T follicular helper cell (primary cell): ENCODE measurements at places on chromosomes 1 and 21.

DNA sequence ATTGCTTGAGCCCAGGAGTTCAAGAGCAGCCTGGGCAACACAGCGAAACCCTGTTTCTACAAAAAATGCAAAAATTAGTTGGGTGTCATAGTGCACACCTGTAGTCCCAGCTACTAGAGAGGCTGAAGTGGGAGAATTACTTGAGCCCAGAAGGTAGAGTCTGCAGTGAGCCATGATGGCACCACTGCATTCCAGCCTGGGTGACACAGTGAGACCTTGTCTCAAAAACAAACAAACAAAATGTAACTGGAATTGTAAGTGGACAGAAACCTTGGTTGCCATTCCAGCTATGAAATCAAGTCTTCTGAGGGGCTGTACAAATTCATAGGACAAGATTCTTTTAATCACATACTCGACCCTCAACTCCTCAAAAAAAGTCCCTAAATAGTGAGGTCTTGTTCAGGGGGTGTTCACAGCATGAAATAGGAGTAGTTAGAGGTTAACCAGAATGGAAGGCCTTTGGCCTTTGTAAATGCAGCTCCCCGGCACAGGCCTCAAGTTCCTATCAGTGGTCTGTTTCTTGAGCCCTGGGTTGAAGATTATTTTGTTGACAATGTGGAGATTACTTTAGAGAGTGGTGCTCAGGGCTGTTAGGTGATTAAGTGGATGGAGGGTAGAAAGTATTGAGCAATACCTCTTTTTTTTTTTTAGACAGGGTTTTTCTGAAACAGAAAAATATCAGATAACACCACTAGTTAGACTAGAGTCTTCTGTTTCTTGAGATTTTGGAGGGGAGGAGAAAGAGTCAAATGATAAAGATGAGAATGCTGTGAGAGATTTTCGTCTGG lies 138.7 kb upstream of the ZNF648 start:
- DNase-seq = no peak

GRCh38 chr1:171817511-171818265 lies 23.6 kb upstream of the DNM3 start:
- DNase-seq = no peak

DNA sequence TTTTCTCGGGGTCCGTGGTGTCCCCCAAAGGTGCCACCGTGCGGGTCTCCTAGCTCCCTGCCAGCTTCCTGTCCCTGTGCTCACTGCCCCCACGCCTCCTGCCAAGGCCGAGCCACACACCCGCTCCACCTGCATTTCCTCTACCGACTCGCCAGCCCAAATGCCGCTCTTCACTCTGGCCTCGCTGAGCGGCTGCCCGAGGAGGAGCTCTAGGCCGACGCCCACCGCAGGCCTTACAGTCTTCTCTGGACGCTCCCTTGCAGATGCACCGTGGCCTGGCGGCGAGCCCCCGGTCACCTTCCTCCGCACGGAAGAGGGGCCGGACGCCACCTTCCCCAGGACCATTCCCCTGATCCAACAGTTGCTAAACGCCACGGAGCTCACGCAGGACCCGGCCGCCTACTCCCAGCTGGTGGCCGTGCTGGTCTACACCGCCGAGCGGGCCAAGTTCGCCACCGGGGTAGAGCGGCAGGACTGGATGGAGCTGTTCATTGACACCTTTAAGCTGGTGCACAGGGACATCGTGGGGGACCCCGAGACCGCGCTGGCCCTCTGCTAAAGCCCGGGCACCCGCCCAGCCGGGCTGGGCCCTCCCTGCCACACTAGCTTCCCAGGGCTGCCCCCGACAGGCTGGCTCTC lies 26.3 kb downstream of the FTCD start:
- no peak for DNase-seq

GRCh38 chr1:45498279-45498678 lies 1.6 kb downstream of the CCDC163 start:
- no peak for DNase-seq

DNA sequence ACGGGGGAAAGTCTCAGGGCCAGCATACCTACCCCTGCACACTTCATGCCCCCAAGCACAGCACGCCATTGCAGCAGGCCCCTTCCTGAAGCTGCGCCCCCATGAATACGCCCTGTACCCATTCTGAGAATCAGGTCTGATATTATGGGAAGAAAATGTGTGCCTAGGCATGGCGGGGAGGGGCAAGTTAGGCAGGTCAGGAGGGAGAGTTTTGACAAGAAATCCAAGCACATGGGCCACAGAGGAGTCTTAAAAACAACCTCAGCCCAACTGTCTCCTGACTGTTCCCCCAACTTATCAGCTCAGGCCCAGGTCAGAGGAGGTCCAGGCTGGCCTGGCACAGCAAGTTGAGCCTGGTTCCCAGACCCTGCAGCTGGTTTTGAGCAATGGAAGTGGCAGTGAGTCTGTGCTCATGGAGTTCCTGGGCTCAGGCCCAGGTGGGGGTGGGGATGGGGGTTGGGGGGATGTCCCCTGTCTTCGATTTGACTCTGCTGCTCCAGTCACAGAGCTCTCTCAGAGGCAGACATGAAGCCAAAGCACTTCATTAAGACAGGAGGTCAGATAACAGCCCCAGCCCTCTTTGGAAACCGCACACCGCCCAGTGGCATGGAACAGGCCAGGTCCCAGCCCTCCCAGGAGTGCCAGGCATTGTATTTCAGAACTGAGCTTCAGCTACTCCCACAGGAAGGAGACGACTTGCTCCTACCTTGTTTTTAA lies 20.6 kb upstream of the BCAR3 start:
- DNase-seq = no peak

DNA sequence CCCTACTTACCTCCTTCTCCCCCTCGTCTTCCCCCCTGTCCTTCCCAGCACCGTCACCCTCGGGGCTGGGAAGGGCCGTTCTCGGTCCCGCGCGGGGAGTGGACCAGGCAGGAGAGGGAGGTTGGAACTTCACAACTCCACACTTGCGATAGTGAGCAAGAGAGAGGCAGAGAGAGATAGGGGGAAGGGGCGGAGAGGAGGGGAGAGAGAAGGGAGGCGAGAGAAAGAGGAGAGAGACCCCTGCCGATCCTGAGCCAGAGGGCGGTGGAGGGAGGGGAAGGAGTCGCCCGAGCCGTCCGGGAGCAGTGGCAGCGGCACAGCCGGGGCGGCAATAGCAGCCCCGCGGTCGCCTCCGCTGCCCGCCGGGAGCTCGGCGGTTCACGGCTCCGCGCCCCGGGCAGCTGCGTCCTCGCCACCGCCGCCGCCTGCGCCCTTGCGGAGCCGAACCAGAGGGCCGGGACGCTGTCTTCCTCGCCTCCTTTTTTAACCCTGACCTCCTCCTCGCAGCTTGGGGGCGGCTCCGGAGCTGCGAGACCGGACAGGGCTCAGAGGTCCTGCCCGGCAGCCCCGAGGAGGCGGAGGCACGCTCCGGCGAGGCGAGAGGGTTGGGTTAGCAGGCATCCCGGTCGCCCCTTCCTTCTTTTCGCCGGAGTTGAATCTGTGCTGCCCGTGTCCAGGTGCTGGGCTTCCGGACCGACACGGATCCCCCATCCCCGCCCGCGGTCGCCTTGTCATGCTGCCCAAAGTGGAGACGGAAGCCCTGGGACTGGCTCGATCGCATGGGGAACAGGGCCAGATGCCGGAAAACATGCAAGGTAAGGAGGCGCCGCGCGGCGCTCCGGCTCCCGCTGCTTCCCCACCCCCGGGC lies 11.7 kb downstream of the NR5A2 start:
- no peak for DNase-seq

DNA sequence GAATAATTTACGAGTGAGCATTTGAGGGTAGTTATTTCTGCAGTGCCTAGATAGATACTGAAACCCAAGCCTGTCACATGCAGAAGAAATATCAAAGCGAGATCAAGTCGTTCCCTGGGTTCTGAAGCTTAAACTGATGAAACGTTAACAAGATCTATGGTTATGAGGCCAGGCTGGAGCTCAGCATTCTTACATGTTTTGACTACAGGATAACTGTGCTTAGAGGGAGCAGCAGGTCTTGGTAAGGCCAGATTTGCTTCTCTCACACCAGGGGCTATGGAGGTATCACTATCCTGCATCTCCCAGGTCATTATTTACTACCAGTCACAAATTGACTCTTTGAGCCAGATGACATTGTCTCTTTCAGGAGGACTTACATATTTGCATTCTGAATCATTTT lies 1401.4 kb upstream of the PRMT6 start:
- no peak for DNase-seq

GRCh38 chr1:107243461-107243860 lies 102.6 kb downstream of the NTNG1 start:
- DNase-seq = no peak

DNA sequence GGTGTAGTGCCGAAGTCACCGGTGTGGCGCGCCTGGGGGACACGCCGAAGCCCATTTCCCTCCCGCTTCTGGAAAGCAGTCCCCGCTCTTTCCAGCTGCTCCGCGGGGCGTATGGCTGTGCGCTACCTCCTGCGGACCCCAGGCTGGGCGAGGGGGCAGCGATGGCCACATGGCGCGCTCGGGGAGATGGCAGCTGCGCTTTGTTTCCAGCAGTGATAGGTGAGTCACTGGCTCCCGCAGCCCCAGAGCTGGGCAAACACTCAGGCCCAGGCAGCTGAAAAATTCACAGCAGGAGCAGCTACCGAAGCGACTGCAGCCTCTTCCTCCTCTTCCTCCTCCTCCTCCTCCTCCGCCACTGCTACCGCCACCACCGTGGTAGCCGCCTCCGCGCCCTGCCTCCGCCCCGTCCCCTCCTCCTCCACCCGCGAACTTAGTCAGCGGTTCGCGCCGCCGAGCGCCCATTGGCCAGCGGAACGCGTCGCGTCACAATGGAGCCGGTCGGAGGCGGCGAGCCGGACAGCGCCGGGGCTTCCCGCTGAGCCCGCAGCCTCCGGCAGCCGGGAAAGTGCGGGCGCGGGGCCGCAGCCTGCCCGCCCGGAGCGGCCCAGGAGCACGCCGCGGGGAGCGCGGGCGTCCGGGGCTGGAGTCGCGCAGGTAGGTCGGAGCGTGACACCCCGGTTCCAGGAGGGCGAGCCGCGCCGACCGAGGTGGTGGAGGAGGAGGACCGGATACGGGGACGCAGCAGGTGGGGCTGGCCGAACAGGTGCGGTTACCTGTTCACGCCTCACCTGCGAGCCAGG lies at the start of gene LRRC8B:
Gene LRRC8B, plus strand, starts transcription at position 461 of the 800 bp plus-strand sequence. CDS start 57,822 bp downstream, outside the sequence.
- DNase-seq = peak; percentile 79

- DNase-seq = no peak
These were observed 109.1 kb upstream of the DNAH14 start for GRCh38 chr1:224820341-224820740.

DNA sequence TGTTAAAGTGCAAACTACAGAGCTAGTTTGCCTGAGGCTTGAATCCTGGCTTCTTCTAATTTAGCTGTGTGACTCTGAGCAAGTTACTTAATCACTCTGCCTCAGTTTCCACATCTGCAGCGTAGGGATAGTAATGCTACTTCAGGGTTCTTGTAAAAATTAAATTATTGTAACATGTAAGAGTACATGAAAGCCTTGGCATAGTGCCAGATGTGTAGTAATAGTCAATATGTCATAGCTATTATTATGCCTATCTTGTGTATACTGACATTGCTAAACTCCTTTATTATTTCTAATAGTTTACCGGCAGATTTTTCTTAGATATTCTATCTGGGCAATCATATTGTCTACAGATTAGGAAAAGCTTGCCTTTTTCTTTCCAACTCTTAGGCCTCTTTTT lies 6.8 kb upstream of the TADA1 start:
- DNase-seq = no peak

DNA sequence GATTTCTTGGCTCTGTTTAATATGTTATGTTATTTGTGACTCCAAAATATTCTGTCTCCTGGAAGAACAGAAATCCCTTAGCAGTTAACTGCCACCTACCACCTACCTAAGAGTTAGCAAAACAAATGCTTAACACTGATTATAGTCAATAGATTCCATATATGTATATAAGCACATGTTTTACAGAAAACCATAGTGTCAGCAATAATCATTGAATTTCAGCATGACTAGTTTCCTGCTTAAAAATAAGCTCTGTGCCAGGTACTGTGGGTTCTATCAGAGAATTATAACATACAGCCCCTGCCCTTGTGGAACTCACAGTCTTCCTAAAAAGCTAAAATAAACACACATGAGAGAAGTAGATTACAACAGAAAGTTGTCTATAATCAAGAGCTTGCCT lies 561.9 kb upstream of the CAMK1G start:
- no peak for DNase-seq

- DNase-seq = no peak
These were observed 21.6 kb upstream of the SSX2IP start for GRCh38 chr1:84711869-84712268.

- no peak for DNase-seq
These were observed 31.4 kb upstream of the DEPDC1 start for GRCh38 chr1:68528243-68528642.

DNA sequence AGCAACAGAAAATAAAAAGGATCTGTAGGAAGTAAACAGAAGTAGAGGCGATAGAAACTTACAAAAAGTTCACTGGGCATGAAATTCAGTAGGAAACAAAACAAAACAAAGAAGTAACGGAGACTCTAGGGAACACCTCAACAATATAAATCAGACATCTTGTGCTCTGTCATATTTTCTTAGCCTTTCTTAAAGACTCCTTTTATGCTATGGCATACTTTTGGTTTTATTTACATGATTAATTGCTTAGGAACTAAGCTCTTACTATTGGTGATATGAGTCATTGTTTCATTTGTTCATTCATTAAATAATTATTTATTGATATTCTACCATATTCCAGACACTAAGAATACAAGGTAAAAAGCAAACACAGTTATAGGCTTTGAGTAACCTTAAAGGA lies 126.6 kb downstream of the KCNT2 start:
- no peak for DNase-seq

DNA sequence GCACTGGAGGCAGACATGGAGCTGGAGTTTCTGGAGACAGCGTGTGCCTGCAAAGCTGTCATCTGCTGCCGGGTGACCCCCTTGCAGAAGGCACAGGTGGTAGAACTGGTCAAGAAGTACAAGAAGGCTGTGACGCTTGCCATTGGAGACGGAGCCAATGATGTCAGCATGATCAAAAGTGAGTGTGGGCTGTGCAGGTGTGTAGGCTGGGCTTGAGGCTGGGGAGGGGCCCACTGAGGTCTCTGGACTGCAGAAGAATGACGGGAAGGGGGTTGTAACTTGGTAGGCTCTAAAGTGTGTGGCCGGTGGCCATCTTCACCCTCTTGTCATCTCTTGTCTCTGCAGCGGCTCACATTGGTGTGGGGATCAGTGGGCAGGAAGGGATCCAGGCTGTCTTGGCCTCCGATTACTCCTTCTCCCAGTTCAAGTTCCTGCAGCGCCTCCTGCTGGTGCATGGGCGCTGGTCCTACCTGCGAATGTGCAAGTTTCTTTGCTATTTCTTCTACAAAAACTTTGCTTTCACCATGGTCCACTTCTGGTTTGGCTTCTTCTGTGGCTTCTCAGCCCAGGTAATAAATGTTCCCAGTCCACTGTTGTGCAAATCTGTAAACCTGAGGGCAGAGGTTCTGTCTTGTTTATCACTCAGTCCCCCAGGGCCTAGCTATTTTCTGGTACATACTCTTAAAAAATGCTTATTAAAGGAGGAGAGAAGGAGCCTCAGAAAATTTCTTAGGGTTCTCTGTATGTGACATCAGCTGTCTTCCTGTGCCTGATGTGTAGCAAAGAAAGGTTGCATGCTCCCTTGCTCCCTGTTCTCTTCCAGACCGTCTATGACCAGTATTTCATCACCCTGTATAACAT lies 19.9 kb downstream of the ATP8B2 start:
- peak; percentile 72 for DNase-seq

GRCh38 chr1:54409156-54410142 lies 3.3 kb upstream of the SSBP3 start:
- DNase-seq = no peak
